ENCODE measurements at places on chromosomes 2 and 18. TPM values are rescaled to one million over a fixed set of nuclear protein-coding genes. Genes with fewer than 3 reads are reported as not detected.

Gene CD207
- not detected for total RNA-seq

Gene LOXHD1
- not detected for total RNA-seq

Gene GRB14
- total RNA-seq: 6.0 TPM

Gene SLC30A3
- not detected for total RNA-seq

Gene SLC4A5
- 0.84 TPM for total RNA-seq

Gene SATB2
- 5.4 TPM for total RNA-seq

Gene SERPINB10
- not detected for total RNA-seq

Gene NFU1
- 78.5 TPM for total RNA-seq

Gene ASXL2
- total RNA-seq: 3.4 TPM

Gene PLEK
- 4.3 TPM for total RNA-seq

Gene KCNS3
- total RNA-seq: 75.3 TPM

Gene MC2R
- not detected for total RNA-seq

Gene MPP4
- not detected for total RNA-seq

Gene CRYGC
- total RNA-seq: not detected

Measured in Caki2 (cell line).